ENCODE measurements at places on chromosomes 13 and 19.

DNA sequence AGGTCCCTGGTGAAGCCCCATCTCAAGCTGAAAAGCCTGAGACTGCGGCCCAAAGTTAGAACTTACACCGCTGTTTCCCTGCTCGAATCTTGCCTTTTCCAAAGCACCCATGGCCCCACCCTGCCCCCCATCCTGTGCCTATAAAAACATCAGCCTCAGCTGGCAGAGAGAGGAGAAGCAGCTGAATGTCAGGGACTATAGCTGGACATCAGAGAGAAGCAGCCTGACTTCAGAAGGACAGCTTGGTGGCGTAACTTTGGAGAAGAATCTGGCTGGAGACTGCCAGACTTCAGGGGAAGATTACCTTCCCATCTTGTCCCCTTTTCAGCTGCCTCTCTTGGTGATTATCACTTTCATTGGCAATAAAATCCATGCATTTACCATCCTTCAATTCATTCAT is 9.3 kb upstream of the RCBTB2 start:
- no peak for DNase-seq

GRCh38 chr13:113838711-113839201 is 25.1 kb downstream of the GAS6 start:
- DNase-seq: no peak

DNA sequence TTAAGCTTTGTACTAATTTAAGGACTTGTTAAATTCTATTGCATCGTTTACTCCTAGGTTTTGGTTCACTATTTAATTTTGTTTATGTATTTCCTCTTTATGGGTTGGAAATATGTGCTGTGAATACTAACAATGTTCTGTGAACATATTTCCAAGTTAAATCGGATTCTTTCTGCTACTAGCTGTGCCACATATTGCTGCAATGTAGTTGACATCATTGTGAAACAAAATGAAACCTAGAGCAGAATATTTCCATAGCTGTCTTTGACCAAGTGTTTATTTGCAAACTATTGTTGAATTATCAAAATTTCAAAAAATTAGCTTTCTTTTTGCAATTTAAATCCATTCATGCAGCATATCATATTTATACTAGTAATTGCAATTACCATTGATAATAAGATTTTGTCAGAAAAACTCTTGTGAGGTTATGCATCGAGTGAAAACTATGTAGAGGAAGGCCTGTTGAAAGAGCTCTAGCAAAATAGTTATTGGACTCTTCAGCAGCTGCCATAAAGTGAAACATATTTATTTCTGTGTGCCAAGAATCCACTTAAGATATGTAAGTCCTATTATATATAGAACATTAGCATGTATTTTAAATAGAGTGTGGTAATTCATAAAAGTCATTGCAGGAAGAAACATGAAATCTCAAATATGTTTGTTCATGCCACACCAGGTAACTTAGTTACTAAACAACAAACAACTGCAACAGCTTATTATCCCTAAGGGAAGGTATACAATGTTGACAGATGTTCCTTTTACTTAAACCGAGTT is 575.1 kb downstream of the SLITRK6 start:
- no peak for DNase-seq

DNA sequence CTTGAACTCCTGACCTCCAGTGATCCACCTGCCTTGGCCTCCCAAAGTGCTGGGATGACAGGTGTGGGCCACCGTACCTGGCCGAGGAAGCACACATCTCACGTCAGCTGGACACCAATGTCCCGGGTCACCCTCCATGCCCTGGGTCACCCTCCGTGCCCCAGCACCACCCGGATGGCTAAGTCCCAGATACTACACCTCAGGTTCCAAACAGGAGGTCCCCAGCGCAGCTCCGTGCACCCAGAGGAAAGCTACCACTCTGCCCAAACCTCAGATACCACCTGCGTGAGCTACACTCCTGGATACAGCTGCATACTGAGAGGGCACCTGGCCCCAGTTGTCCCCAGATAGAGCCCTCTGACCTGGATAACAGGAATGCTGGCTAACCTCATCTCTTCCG is 14.0 kb downstream of the LRRC4B start:
- no peak for DNase-seq

GRCh38 chr13:113654175-113654560 is 3.8 kb downstream of the ATP4B start:
- no peak for DNase-seq

GRCh38 chr13:112727581-112727980 is 37.7 kb downstream of the ATP11A start:
- no peak for DNase-seq

GRCh38 chr19:11322269-11323024 is 17.0 kb downstream of the RAB3D start:
- no peak for DNase-seq

- no peak for DNase-seq
Measured at GRCh38 chr13:112561478-112561877, 26.5 kb downstream of the TUBGCP3 start.

- no peak for DNase-seq
Measured at GRCh38 chr19:41620171-41620570, 6.7 kb downstream of the CEACAM4 start.

GRCh38 chr19:2770055-2771013 is 12.7 kb downstream of the SGTA start:
- DNase-seq: no peak

GRCh38 chr19:46269101-46269500 is 27.7 kb upstream of the HIF3A start:
- no peak for DNase-seq

- DNase-seq: no peak
Measured at GRCh38 chr19:18097993-18098890, 664 bp downstream of the MAST3 start.

- DNase-seq: no peak
Measured at GRCh38 chr19:49133621-49134454, 14.5 kb downstream of the PPFIA3 start.

DNA sequence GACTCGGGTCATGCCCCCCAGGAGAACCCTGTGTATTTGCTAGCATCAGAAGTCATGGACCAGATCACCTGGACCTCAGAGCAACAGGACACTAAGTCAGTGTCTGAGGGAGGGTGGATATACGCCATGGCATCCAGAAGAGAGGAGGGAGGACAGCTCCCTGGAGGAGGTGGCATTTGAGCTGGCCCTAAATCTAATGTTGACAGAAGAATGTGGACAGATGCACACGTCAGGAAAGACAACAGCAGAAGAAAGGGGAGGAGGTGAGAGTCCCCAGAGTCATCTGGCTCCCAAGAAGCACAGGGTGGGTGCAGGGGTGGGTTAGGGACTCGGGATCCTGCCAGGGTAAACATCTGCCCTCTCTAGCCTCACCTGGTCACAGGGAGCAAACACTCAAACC is 24.5 kb upstream of the CCNE1 start:
- no peak for DNase-seq

DNA sequence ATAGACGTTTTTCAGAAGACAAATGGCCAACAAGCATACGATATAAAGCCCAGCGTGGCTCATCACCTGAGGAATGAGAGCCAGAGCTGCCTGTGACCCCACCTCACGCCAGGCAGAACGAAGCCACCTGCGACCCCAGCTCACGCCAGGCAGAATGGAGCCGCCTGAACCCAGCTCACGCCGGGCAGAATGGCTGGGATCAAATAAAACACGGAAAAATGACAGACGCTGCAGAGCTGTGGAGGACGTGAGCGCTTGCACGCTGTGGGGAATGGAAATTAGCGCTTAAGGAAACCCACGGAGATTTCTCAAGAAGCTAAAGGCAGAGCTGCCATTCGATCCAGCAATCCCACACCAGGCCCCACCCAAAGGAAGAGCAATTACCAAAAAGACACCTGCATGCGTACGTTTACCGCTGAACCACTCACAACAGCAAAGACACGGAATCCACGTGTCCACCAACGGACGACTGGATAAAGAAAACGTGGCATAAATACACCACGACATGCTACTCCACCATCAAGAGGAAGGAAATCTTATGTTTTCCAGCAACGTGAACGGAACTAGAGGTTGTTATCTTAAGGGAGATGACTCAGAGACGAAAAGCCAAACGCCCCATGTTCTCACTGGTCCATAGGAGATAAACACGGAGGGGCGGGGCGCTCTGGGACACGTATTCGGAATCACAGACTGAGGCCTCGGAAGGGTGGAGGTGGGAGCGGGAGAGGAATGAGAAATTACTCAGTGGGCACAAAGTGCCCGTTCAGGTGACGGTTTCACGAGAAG is 30.7 kb upstream of the C13orf46 start:
- no peak for DNase-seq

DNA sequence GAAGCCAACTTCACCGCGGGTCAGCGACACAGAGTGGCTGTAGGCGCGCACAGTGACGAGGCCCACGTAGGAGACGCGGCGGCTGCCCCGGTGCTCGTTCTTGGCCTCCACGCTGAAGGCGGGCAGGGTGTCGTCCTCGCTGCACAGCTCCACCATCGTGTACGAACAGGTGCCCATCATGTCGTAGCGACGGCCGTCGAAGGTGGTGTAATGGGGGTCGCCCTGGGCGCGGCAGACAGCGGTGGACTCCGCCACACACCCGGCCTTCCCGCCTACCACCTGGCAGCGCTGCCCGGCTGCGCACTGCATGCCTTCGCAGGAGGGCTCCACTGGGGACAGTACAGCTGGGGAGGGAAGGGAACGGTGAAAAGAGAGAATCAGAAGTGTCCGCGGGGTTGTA is 10.0 kb downstream of the FCGBP start:
- DNase-seq: no peak
